ENCODE measurements at places on chromosomes 2 and 18.

GRCh38 chr18:63445037-63445436 lies 22.8 kb upstream of the VPS4B start:
- DNase-seq: no peak

DNA sequence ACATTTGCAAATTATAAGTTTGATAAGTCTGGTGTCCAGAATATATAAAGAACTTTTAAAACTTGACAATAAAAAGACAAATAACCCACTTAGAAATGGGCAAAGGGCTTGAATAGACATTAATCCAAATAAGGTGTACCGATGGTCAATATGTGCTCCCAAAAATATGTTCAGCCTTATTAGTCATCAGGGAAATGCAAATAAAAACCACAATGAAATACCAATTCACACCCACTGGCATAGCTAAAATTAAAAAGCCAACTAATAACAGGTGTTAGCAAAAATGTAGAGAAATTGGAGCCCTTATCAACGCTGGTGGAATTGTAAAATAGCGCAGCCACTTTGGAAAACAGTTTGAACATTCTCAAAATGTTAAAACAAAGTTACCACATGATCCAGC lies 79.0 kb upstream of the SCG2 start:
- no peak for DNase-seq

- peak; percentile 63 for DNase-seq
Measured at GRCh38 chr2:142131010-142131669, at the start of gene LRP1B. Gene LRP1B, minus strand, starts transcription at chr2:142131016. Its CDS starts 287 bp downstream, at chr2:142130729.

- no peak for DNase-seq
Measured at GRCh38 chr2:241903121-241904010, 33.8 kb downstream of the RTP5 start.

DNA sequence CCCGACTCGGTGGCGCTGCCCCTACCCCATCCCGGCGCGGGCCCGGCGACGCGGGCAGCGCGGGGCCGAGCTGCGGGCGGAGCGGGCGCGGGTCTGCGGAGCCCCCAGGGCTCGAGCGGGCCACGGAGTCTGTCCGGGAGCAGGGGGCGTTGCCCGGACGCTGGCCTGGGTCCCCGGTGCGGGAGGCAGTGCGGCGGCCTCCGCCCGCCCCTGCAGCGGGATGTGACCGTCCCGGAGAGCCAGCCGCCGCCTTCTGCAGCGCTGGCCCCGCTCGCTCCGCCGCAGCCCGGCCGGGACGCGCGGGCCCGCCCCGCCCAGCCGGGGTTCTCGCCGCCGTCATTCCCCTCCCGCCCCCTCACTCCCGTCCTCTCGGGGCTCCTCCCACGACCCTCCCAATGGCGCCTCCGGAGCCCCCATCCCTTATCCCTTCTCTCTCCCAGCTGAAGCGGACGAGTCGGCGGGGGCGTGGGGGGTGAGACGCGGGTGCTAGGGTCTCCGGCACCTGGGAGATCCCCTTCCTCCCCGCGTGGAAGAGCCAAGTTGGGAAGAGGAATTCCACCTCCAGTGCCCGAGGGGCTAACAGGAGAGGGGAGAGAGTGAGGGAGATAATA lies at the start of gene FNDC4:
Gene FNDC4, minus strand, starts transcription at position 257 of the 611 bp plus-strand sequence. CDS start 521 bp downstream, outside the sequence.
- DNase-seq: peak; percentile 83

DNA sequence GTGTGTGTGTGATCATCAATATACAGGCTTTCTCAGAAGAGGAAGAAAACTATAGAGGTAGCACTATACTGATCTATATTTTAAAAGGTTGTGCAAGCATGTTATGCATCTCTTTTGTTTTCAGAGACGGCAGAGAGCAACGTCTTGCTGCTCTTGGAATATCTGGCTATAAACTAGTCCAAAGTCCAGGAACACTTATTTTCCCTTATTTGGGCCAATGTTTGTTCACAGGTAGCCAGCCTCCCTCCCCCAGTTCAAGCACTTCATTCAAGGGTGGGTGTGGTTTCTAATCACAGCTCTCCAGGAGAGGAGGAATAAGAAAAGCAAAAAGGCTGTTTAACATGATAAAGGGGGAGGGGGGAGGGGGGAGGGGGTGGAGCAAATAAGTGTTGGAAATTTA lies 4.2 kb downstream of the FZD5 start:
- DNase-seq: peak; percentile 70

DNA sequence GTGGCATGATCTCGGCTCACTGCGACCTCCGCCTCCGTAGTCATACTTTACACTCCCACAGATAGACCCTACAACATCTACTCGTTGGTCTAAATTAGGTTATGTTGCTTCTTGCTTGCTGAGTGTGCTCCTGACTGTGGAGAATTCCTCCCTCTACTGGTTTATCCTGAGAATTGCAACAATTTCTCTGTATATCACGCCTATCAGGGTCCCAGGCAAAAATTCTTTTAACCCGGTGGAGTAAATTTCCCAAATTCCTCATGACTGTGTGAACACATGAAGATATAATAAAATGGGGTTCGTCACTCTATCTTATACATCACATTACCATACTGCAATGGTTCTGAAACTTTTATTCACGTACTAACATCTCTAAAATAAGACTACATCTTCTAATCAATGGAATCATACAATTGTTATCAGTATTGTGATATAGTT lies 156.7 kb downstream of the EVA1A start:
- peak; percentile 62 for DNase-seq

DNA sequence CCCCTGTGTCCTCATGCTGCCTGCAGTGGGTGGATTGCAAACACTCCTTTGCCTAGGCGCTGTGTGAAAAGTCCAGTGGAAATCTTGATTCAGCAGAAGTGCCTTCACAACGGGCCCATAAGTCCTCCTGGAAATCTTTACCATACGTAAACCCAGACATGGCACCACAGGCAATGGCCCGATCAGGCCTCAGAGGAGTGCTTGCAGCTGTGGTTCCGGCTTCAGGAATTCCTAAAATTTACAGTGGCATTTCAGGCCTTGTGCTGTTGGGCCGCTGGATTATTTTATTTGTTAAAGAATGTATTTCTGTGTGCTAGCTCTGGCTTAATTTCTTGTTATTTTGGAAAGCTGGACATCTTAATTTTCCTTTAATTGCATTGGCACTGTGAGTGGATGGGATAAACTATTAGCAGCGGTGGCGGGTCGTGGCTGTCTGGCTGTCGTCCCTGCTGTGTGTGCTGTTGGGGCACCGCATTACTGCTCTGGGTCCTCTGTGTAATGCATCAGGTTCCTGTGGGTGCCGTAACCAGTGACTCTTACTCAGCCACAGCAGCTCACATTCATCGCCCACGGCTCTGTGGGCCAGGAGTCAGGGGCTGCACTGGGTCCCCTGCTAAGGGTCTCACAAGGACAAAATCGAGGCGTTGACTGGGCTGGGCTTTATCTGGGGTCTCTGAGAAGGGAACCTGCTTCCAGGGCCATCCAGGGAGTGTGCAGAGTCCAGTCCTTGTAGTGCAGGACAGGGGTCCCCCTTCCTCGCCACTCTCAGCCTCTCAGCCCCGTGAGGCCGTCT lies 73.1 kb downstream of the RTP5 start:
- DNase-seq: no peak

DNA sequence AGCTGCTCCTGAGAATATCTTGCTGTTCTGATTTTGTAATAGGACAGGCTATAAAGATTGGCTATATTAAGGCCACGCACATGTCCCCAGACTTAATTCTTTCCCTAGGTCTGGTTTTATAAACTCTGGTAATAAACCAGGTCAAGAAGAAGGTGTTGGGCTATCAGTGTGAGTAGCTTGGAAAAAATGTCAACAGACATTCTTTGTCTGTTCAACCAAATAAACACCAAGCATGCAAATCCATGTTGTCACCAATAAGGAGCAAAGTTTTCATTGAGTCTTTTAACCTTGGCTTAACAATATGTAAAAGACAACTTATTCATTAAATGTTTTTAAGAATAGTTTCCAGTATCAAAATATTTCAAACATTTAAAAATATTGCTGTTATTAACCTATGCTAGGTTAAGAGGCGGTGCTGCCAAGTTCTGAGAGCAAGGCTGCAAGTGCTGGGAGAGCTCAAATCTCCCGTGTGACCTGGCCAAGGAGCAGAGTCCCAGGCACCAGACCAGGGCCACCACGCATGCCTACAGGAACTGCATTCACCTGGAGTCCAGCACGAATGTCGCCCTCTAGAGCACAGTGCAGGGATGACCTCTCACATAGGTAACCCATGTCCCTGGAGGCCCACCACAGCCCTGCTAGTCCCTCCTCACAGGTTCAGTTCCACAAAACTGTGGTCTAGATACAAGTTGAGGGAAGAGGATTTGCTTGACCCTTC lies 120.5 kb upstream of the POU3F3 start:
- DNase-seq: peak; percentile 60

DNA sequence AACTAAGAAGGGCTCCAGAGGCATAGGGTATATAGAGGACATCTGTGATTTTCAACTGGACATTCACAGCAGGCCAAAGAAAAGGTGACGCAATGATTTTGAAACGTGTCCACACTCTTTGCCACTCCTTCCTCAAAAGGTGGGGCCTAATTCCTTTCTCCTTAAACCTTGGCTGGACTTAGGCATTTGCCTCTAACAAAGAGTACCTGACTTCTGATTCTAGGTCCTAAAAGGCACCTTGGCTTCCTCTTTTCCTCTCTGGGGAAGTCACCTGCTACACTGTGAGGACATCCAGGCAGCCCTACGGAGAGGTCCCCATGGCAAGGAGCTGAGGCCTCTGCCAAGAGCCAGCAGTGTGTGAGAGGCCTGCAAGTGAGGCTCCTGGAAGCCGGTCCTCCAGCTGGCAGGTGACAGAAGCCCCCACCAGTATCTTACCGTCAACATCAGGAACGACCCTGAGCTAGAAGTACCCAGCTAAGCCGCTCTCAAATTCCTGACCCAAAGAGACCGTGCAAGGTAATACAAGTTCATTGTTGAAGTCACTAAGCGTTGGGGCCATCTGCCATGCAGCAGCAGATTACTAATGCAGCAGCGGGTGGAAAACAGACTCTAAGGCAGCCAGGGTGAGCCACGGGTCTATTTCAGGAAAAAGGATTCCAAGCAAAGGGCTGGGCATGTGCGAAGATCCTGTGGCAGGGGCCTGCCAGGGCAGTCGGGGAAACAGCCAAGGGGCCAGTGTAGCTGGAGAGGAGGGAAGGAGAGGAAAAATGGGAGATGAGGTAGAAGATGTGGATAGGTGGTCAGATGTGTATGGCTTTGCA lies 7.4 kb upstream of the HES6 start:
- no peak for DNase-seq

- no peak for DNase-seq
Measured at GRCh38 chr2:46794693-46795317, 120.8 kb downstream of the MCFD2 start.

GRCh38 chr2:173229086-173229485 lies 125.6 kb upstream of the CDCA7 start:
- DNase-seq: no peak

DNA sequence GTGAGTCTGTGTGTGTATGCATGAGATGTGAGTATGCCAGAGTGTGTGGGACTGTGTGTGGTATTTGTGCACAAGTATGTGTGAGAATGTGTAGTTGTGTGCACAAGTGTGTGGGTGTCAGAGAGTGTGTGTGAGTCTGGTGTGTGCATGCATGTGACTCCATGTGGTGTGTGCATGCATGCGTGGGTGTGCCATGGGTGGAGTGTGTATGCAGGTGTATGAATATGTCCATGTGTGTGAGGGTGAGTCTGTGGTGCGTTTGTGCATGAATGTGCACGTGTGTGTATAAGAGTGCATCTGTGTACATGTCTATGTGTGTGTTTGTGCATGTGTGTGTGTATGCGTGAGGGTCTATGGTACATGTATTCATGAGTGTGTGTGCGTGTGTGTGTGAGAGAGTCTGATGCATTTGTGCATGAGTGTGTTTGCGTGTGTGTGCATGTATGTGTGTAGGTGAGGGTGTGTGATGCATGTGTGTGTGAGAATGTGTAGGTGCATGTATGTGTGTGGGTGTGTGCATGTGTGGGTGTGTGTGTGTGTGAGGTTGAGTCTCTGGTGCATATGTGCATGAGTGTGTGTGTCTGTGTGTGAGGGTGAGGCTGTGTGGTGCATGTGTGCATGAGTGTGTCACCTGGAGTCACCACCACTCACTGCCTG lies 226.8 kb downstream of the LDLRAD4 start:
- no peak for DNase-seq

GRCh38 chr2:160870729-160871465 lies 289.3 kb upstream of the TANK start:
- no peak for DNase-seq

GRCh38 chr2:10398496-10398895 lies 49.6 kb downstream of the ODC1 start:
- no peak for DNase-seq

DNA sequence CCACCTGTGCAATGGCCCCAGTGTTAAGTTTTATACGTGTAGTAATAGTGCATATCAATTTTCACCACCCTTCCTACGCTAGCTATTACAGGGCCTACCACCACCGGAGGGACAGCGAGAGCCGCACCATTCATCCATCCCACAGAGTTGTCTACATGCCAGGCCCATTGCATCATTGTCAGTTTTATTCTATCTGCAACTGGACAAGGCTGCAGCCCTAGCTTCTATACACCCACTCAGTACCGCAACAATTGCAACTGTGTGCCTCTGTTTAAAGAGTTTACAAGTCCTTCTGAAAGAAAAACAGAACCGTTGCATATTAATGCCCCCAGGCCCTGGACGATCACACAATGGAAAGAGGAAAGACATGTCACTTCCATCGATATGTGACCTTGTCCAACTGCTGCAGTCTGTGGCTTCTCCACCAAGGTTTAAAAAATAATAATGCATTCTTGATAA lies 58.6 kb downstream of the ZEB2 start:
- no peak for DNase-seq

DNA sequence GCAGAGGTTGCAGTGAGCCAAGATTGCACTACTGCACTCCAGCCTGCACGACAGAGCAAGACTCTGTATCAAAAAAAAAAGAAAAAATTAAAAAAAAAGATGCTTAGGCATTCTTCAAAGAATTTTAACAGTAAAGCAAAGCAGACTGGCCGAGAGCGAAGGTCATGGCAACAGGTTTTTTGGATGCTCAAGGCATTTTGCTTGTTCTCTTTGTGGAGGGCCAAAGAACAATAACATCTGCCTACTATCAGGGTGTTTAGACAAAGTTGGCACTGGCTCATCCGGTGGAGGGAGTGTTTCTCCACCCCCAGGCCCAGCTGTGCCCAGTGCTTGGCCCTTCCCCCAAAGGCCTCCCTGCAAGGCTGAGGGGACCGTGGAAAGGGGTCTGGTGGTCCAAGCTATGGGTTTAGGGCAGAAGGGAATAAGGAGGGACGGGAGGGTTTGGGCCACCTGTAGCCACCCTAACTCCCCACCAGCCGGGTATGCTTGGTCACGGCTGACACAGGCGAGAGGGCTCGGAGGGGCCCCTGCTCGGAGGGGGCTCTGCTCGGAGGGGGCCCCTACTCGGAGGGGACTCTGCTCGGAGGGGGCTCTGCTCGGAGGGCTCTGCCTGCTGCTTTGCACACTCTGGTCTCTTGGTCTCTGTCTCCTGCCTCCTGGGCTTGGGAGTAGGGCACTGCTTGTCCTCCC lies 26.7 kb upstream of the ALLC start:
- no peak for DNase-seq

DNA sequence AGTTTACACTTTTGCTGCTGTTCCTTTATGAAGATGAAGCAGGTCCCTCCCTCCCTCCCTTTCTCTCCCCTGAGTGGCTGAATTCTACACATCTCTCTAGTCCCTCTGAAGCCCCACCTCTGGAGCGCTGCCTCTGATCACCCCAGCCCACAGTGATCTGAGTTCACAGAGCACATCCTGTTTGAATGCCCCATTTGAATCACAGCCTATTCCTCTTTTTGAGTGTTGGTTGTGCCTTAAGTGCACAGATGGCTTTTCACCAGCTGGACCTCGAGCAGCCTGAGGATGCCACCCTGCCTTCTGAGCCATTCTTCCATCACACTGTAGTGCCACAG lies 87.1 kb downstream of the ITGB1BP1 start:
- no peak for DNase-seq

All from neural progenitor cell (in vitro differentiated cells).